ENCODE measurements at places on chromosomes 12 and 14. TPM values are rescaled to one million over a fixed set of nuclear protein-coding genes. Genes with fewer than 3 reads are reported as not detected.

C12orf54 gene
- not detected for total RNA-seq

SLC38A4 gene
- 1.2 TPM for total RNA-seq

CMA1 gene
- not detected for total RNA-seq

OR4E2 gene
- not detected for total RNA-seq

AQP2 gene
- not detected for total RNA-seq

ADAM21 gene
- total RNA-seq, result 1.5 TPM

REM2 gene
- total RNA-seq, result 0.29 TPM

FNTB gene
- total RNA-seq, result 10.6 TPM

BICDL1 gene
- under 0.01 TPM for total RNA-seq

SYNJ2BP gene
- total RNA-seq, result 18.0 TPM

RD3L gene
- total RNA-seq, result not detected

SLC7A8 gene
- total RNA-seq, result 14.7 TPM

ADCY4 gene
- total RNA-seq, result 9.6 TPM

KRT72 gene
- total RNA-seq, result not detected

CAPZA3 gene
- total RNA-seq, result not detected

THTPA gene
- total RNA-seq, result 15.3 TPM

RBMS2 gene
- 18.2 TPM for total RNA-seq

LEMD3 gene
- total RNA-seq, result 25.7 TPM

SLC35F4 gene
- not detected for total RNA-seq

RNASE7 gene
- not detected for total RNA-seq

REP15 gene
- total RNA-seq, result 0.83 TPM

LRFN5 gene
- total RNA-seq, result 4.9 TPM

TOMM20L gene
- total RNA-seq, result not detected

TAS2R31 gene
- 5.1 TPM for total RNA-seq

TMEM253 gene
- 0.33 TPM for total RNA-seq

FANCM gene
- total RNA-seq, result 10.8 TPM

AHNAK2 gene
- 407 TPM for total RNA-seq

KRT2 gene
- total RNA-seq, result not detected

KRT8 gene
- total RNA-seq, result 5.6 TPM

All from smooth muscle cell of trachea (primary cell).